Activated naive CD8-positive, alpha-beta T cell treated with anti-CD3 and anti-CD28 coated beads, Interleukin-2, amount 50 U/mL, for 24 hours (primary cell): ENCODE measurements at places on chromosomes 7 and 10.

GRCh38 chr7:120064565-120064964 lies 208.4 kb upstream of the KCND2 start:
- no peak for DNase-seq

GRCh38 chr10:75406462-75407223 lies 5.1 kb upstream of the ZNF503 start:
- DNase-seq = no peak

DNA sequence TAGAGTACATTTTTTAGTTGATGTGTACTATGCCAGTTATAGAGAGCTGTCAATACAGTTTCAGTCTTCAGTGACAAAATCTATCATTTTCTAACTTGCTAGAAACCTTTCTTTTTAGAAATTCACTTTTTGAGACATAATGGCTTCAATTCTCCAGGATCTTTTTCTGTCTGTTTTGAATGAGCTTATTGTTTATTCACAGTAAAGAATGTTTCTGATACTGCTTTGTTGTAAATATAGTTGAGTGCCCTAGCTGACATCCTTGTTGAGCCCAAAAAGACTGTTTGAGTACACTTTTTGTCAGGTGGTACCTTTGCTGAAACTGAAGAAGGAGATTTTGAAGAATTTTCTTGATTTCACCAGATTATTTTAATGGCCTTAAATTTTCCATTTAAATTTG lies 139.9 kb downstream of the PPP1R9A start:
- no peak for DNase-seq

GRCh38 chr10:11530806-11531205 lies 80.6 kb downstream of the USP6NL start:
- no peak for DNase-seq

DNA sequence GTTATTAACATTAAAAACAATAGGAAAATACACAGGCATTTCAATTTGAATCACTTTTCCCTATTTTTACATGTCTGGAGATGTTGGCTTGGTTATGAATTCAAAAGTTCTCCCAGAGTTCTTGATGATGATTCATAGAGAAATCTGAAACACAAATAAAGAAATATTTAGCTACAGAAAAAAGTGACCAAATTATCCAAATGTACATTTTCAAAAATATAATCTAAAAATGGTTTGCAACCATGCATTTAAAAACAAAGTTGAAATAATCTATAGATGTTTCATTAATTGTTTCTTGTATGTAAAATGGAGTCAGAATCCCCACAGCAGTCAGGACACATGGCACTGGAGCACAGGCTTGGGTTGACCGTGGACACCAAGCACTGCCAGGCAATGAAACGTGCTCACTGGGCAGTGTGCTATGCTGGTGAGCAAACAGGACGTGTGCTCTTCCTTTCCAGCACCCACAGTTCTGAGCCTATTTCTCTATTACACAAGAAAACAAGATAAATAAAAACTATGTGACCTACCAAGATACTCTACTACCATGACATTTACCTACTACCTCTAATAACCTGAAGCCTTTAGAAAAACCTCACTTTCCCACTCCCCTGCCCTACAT lies 44.1 kb upstream of the PTPRN2 start:
- no peak for DNase-seq

DNA sequence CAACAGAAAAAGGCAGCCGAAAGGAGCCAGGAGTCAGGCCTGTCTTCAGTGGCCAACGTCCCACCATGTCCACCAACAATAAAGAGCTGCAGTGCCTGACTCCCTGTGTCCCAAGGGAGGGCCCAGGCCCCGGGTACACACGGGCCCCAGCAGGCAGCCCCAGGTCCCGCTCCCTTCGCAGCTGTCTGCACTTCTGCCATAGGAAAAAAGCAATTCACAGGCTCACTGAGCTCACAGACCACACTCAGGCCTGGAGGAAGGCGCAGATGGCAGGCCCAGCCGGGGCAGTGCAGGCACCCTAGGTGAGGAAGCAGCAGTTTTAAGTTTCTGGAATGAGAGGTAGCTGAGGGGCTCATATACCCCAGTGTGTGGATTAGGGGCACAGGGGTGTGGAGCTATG lies 100.5 kb downstream of the PRKAG2 start:
- DNase-seq = no peak
